Stimulated activated CD4-positive, alpha-beta T cell treated with anti-CD3 and anti-CD28 coated beads, Interleukin-1b, Interleukin-23, amount 100 ng/mL, for 1 hour (primary cell): ENCODE measurements at places on chromosomes 5 and 9.

DNA sequence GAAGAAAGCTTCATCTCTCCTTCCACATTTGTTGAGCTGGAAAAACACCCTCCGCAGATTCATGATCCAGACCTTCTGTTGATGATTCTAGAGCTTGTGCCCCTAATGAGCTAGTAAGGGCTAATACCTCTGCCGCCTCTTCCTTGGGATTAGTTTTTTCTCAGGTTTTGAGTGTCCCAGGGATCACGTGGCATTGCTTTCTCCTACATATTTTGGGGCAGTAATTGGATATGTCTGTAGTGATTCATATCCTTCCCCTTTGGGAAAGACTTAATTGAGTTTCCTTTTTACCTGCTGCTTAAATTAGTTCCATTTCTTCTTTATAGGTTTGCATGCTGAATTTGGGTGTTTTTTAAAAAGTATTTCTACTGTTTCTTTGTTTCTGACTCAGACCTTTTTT is 143.9 kb downstream of the GOLPH3 start:
- DNase-seq: no peak

GRCh38 chr9:133759946-133760345 is 21.8 kb upstream of the SARDH start:
- no peak for DNase-seq

DNA sequence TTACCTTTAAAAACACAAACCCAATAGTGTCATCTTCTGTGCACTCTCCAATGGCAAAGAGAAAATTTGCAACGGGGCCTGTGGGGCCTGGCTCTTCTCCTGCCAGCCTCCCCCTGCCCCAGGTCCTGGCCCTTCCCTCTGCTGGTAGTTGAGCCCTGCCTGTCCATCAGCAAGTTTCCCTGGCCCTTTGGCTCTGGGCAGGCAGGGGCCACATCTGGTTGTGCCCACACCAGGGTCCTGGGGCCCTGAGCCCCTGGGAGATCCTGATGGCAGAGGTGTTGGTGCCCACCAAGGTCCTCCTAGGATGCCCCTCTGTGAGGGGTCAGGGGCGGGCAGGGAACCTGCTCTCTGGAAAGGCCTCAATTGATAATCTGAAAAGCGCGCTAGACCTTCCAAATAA is 157.3 kb downstream of the DAB2IP start:
- DNase-seq: no peak

DNA sequence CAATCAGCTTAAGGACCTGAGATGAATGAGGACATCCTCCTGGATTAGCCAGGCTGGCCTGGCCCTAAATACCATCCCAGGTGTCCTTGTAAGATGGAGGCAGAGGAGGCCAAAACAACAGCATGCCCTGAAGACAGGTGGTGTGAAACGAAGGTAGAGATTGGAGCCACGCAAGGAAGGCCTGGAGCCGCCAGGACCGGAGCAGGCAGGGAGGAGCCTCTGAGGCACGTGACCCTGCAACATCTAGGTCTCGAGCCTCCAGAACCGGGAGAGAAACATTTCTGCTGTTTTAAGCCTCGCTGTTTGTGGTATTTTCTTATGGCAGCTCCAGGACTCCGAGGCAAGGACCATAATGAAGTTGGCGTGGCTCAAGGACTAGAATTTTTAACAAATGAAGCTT is 9.7 kb upstream of the COL5A1 start:
- no peak for DNase-seq

DNA sequence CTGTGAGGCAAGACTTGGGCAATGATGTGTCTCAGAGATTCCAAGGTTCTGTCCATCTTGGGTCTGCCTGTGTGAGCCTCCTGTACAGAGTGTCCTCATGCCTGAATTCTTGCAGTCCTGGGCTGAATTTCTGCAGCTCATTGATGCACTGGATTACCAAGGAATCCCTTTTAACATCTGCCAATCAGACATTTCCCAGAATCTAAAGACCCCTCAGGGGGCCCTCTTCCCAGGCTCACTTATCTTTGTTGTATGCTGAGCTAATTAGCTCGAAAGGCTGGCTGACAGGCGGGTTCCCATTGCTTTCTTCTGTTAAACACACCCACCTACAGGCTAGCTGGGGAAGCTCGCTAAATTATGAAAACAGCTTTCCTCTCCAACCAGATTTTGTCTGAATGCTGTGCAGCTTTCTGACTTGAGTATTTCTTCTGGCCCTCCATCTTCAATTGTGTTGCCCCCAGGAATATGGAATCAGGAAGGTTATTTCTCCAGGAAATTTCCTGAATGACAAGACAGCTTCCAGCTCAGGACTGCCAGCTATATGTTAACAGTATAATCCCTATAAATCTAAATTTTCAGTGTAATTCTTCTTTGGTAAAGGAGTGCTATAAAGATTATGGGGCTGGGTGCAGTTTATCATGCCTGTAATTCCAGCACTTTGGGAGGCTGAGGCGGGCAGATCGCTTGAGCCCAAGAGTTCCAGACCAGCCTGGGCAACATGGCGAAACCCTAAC is at the start of gene LIX1:
Gene LIX1, minus strand, starts transcription at position 91 of the 734 bp plus-strand sequence. Its CDS starts 35 bp downstream, at position 56.
- DNase-seq: no peak
